ENCODE measurements at places on chromosomes 11 and 22.
A peak's percentile ranks its signal among the peaks of the same experiment; 100 is the strongest.

- no peak for DNase-seq
Measured at GRCh38 chr22:22425356-22425755, 83.2 kb downstream of the ZNF280B start.

DNA sequence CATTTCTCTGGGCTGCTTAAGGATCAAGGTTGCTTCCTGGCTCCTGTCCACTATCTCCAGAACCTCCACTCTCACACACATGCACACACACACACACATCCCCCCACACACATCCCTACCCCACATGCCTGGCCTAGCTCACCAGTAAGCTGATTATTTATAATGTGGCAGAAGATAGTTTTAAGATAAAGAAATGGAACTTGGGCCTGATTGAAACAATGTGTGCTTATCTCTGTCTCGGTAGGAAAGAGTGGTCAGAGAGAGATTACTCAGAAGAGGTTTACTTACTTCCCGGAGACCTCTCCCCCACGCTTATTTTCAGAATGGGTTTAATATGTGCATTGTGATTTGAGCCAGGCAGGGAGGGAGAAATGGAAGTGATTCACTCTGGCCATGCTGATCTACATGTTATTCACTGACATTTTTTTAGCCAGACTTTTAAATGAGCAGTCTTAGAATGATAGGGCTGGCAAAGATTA lies 422.4 kb downstream of the TENM4 start:
- DNase-seq: no peak

DNA sequence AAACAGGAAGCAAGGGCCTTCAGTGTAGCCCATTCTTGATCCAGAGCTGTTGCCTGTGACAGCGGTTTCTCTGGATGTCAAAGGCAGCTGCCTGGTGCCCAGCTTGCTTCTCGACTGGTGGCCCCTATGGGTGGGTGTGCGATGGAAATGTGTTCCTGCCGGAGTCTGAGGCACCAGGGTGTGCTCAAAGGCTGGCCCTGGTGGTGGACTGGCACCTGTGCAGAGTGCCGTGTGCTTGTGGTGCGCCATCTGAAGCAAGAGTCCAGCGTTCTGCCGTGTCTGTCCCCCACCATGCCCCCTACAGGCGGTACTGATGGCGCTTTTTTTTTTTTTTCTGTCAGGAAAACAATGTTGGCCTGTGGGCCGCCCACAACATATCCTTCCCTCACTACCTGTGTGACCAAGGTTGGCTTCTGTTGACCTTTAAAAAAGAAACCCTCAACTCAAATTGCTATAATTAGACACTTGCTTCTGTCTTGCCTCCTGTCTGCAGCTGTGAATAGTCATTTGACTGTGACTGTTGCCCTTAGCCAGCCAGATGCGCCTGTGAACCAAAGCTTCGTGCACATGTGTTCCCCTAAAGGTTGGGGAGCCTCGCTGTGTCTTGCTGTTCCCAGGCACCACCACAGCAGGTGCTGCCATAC lies 4.7 kb upstream of the RANBP1 start:
- DNase-seq: peak; percentile 61

DNA sequence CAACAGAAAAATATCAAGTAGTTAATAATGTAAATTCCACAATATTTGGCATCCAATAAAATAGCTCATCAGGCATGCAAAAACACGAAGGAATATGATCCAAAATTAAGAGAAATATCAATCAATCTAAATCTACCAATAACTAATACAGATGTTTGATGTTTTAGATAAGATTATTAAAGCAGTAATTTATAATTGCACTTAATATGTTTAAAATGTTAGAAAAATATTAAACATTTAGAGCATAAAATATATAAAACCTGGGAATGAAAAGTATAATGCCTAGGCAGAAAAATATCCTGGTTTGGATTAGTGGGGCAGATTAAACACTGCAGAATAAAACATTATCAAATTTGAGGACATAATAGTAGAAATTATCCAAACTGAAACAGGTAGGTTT lies 879.9 kb downstream of the FAM181B start:
- no peak for DNase-seq

- no peak for DNase-seq
Measured at GRCh38 chr11:107719557-107720302, 7.9 kb upstream of the SLN start.

DNA sequence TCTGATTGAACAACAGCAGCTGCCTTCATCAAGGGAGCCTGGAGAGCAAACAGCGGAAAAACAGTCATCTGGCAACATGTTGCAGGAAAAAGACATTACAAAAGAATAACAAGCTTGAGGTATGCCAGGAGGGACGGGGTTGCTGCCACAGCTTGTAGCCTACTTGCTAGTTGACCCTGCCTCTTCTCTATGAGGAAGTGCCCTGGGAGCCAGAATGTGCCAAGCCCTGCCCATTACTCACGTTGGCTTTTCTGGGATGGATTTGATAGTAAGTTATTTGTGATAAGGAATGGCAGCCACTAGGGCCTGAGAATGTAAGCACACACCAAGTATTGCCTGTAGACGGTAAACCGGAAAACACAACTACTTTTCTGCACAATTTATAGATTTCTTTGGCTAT lies 113.5 kb upstream of the KIRREL3 start:
- DNase-seq: no peak

GRCh38 chr11:103888541-103888951 lies 147.9 kb upstream of the DDI1 start:
- DNase-seq: no peak

- no peak for DNase-seq
Measured at GRCh38 chr11:31940371-31941037, 129.4 kb upstream of the PAX6 start.
